IPS-NIHi11 (cell line): ENCODE measurements at places on chromosomes 1 and 21.

- DNase-seq: no peak
Measured at GRCh38 chr1:12170263-12170671, 3.5 kb downstream of the TNFRSF1B start.

DNA sequence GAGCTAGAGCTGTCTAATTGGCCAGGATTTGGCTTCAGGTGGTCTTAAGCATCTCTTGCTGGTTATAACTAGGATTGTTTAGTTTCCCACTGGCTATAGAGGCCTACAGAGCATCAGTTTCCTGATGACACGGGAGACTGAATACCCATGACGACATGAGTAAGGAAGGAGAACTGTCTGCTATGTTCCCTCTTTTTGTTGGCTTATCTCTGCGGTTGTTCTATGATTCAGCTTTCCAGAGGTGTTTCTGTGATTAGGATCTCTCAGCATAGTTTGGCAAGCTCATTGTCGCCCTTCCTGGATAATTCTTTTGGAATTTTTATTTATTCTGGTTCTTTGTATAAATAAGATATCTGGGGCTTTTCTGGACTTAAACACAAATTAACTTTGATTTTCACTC lies 163.4 kb downstream of the OLFM3 start:
- DNase-seq: no peak

DNA sequence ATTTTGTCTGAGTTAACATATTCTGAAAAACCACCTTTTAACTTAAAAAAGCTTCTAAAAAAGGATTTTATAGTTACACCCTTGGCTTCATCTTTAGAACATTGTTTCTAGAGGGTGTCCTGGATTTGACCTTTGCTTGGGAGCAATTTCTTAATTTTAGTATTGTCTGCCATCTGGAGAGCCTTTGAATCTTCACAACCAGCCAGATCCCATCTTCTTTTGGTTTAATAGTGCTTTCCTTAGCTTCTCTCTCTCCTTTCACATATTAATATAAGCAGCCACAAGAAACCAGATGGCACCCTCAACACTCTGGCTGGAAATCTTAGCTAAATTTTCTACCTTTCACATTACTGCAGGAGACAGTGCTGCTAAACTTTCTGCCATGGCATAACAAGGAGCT lies 76.5 kb upstream of the TSPAN2 start:
- no peak for DNase-seq

- DNase-seq: no peak
Measured at GRCh38 chr1:57468641-57469523, 45.0 kb upstream of the DAB1 start.

- DNase-seq: no peak
Measured at GRCh38 chr1:114152089-114152507, 1.6 kb downstream of the SYT6 start.

DNA sequence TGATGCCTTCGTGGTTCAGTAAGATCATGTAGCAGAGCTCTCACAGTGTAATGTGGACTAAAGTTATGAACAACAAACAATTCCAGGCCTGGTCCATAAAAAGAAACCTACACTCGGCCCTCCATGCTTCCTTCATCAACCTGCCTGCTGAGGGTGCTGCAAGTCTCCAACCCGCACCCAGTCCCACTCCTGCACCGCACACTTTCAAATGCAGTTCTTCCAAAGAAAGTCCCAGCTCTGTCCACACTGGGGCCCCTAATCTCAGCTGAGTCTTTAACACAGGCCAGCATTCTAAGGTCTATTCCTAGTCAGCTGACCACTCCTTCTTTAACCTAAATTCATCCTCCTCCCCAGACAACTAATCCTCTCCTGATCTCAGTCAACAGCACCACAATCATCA lies 71.5 kb upstream of the NR5A2 start:
- DNase-seq: no peak

DNA sequence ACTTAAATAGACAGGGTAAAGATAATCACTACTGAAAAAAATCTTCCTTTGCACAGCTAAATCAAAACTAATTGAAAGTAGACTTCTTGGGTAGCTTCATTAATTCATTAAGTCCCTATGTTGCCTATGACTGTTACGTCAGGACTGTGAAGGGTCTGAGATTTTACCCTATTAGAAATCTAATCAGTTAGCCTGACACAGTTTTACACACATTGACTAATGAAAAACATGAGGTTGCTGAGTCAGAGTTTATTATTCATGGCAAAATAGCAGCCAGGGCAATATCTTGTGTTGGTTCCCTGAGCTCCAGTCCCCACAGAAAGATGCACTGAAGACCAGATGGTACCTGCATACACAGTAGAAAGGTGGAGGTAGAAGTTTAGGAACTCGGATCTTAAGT lies 262.5 kb upstream of the ZP4 start:
- no peak for DNase-seq

GRCh38 chr1:5551274-5551975 lies 440.8 kb downstream of the NPHP4 start:
- DNase-seq: peak; percentile 15

DNA sequence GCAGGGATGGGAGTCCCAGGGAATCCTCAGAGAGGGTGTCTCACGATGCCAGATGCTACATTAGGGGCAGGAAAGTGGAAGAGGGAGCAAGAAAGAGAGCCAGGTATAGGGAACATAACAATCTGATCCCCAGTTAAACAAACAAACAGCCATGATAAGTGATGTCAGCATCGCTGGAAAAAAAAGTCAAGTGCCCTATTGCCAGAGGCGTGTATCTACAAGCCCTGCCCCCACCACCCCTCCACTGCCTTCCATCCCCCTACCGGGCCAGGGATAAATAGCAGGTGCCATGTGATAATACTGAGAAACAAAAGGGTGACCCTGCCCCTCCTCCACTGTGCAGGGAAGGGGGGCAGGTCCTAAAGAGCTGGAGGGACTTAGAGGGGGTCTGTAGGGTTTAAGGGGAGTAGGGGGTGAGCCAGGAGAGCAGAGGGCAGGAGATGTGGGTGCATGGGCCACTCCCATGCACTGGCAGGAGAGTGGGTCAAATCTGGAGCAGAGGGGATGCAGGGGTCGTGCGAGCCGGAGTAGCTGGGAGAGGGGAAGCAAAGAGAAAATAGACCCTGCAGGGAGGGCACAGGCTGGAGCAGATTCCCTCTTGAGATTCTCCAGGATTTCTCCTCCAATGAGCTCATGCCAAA lies 3.4 kb downstream of the SLC26A9 start:
- DNase-seq: peak; percentile 95

- DNase-seq: no peak
Measured at GRCh38 chr1:180548686-180549317, 10.0 kb upstream of the OVAAL start.

GRCh38 chr21:37072274-37072987 lies 440 bp downstream of the PIGP start:
- peak; percentile 66 for DNase-seq

- no peak for DNase-seq
Measured at GRCh38 chr1:99786751-99787501, 20.5 kb upstream of the FRRS1 start.

- DNase-seq: no peak
Measured at GRCh38 chr1:188429386-188429785, 1600.6 kb downstream of the PLA2G4A start.

GRCh38 chr1:58248791-58249190 lies 297.7 kb downstream of the OMA1 start:
- no peak for DNase-seq

DNA sequence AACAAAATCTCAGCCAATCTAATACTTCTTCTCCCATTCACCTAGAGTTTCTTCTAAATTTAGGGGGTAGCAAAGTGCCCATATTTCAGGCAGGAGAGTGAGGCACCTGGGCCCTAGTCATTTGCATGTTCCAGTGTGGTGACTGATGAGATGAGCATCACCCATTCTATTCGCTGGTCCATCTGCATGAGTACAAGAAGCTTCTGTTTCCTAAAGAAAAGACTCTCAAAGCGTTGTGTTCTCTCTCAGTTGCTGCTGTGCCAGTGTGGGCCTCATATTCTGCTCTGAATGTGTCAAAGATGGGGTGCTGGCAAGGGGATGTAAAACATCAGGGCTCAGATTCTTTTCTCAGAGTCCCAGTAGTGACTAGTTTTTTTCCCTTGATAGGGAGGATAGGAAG lies 16.1 kb upstream of the DPYD start:
- no peak for DNase-seq

DNA sequence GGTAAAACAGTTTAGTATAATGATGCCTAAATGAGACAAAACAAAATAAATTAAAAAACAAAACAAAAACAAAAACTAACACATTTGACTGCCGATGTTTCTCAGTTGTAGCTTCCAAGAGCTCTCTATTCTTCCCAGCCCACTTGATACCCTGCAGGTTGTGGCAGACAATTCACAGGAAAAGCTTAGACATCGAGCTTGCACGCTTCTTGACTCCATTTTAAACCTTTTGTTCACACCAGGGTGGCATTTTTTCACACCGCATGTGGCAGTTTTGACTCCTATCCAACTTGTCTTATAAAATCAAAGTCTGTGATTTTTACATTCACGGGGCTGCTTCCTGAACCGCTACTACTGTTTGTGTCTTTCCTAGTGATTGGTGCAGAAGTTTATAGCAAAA lies 575.9 kb downstream of the USP25 start:
- peak; percentile 17 for DNase-seq

GRCh38 chr1:220529521-220530020 lies 1.6 kb downstream of the MARK1 start:
- no peak for DNase-seq

DNA sequence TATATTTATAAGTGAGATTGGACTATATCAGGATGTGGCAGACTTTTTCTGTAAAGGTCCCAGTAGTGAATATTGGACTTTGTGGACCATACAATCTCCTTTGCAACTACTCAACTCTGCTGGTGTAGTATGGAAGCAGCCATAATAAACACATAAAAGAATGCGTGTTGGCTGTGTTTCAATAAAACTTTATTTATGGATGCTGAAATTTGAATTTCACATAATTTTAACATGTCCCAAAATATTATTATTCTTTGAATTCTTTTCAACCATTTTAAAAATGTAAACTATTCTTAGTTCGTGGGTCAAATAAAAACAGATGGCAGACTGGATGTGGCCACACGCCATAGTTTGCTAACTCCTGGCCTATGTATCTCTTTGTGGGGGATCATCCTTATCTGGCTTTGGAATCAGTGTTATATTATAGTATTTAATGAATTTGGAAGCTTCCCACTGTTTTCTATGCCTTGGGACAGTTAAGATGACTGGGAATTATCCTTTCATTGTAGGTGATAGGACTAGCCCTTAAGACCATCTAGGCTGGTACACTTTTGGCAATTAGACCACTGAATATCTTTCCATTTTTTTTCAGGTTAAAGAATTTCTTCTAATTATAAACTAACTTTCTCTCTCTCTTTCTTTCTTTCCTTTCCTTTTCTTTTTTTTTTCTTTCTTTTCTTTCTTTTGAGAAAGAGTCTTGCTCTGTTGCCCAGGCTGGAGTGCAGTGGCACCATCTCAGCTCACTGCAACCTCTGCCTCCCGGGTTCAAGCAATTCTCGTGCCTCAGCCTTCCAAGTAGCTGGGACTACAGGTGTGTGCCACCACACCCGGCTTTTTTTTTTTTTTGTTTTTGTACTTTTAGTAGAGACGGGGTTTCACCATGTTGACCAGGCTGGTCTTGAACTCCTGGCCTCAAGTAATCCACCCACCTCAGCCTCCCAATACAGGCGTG lies 14.9 kb upstream of the SLAMF6 start:
- no peak for DNase-seq

- no peak for DNase-seq
Measured at GRCh38 chr1:156391366-156391677, 22.3 kb downstream of the RHBG start.

GRCh38 chr1:53636621-53637171 lies 102.3 kb downstream of the GLIS1 start:
- DNase-seq: no peak

- DNase-seq: no peak
Measured at GRCh38 chr1:192936313-192937018, 122.7 kb downstream of the UCHL5 start.

DNA sequence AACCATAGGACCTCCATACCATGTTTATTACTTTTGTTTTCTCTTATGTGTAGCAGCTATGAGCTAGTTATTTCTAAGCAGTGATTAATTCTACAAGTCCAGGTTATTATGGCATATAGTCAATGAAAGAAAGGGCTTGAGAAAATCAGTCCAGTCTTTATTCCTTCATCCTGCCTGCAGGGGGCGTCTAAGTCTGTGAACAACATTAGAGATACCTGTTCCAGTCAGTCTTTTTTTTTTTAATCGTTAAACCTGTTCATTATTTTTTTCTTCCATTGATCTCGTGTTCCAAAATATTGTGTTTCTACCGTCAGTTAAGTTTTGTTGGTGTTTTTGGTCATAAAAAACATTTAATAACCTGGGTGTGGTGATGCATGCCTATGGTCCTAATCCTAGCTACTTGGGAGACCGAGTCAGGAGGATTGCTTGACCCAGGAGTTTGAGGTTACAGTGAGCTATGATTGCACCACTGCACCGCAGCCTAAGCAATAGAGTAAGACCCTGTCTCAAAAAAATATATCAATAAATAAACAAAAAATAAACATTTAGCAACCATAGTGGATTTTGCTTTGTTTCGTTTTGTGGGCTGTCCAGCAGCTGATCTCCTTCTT lies 29.4 kb upstream of the CD2 start:
- DNase-seq: peak; percentile 70

DNA sequence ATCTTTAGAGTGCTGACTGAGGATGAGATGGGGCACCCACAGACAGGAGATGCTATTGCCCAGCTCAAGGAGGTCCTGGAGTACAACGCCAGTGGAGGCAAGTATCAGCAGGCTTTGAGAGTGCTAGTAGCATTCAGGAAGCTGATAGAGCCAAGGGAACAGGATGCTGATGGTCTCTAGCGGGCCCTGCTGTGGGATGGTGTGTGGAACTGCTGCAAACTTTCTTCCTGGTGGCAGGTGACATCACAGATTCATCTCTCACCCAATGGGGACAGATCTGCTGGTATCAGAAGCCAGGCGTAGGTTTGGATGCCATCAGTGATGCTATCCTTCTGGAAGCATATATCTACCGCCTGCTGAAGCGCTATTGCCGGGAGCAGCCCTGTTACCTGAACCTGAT lies 609.8 kb upstream of the NCAM2 start:
- DNase-seq: no peak

DNA sequence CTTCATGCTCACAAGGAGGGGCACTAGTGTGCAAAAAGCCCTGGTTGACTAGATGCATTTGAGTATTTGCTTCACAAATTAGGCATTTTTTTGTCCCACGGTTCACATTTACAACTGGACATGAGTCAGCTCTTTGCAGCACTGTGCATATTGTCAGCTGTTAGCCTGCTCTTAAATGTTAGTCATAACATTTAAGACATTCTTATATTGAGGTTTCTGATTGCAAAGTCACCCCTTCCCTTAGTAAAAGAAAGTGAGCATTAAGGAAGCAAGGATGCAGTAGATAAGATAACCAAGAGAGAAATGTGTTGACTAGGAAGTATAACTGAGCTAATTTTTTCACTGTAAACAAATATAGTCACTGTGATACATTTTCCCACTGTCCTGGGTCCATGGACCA lies 132.6 kb upstream of the CTTNBP2NL start:
- no peak for DNase-seq

GRCh38 chr1:193408782-193409293 lies 222.4 kb upstream of the B3GALT2 start:
- DNase-seq: no peak

GRCh38 chr1:7752512-7753417 lies 18.3 kb upstream of the VAMP3 start:
- DNase-seq: peak; percentile 50

GRCh38 chr1:20947409-20947808 lies 160.3 kb upstream of the HP1BP3 start:
- DNase-seq: no peak

GRCh38 chr21:34649400-34649799 lies 19.4 kb upstream of the CLIC6 start:
- no peak for DNase-seq
